ENCODE measurements at places on chromosomes 11 and 22. TPM values are rescaled to one million over a fixed set of nuclear protein-coding genes. Genes with fewer than 3 reads are reported as not detected.

Gene WT1
- not detected for total RNA-seq

Gene SCUBE2
- total RNA-seq = 0.70 TPM

Gene NNMT
- not detected for total RNA-seq

Gene SEPTIN3
- total RNA-seq = 4.2 TPM

Gene ZNF280A
- total RNA-seq = not detected

Gene C11orf21
- total RNA-seq = 7.8 TPM

DNA sequence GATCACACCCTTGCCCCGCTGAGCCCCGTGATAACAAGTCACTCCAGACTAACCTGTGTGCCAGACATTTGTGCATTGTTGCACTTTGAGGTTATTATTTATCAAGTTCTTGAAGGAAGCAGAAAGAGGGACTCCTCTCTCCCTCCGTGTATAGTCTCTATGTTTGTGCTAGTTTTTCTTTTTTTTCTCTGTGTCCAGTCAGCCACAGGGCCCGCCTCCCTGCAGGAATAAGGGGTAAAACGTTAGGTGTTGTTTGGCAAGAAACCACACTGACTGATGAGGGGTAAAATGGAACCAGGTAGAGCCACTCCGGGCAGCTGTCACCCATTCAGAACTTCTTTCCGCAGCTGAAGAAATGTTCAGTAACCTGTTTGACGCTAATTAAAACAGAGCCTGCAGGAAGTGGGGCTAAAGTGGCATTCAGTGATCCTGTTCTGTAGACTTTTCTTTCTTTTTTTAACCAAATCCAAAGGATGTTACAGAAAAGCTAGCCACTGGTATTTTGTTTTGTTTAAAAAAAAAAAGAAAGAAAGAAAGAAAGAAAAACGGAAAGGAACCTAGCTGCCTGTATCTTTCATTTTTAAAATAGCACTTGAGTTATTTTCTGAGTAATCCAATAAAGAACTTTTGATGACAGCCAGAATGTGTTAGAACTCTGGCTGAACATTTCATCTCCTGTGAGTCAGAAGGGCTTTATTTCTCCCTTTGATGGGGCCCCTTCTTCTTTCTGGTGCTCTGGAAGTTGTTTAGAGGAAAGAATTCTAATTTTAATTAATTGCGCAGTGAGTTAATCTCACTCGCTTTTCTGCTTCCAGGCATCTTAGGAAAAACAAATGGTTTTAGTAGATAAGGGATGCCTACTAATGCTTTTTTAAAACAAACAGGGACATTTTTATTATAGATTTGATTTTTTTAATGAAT lies 58.2 kb downstream of the COMMD9 start:
- no peak for DNase-seq

DNA sequence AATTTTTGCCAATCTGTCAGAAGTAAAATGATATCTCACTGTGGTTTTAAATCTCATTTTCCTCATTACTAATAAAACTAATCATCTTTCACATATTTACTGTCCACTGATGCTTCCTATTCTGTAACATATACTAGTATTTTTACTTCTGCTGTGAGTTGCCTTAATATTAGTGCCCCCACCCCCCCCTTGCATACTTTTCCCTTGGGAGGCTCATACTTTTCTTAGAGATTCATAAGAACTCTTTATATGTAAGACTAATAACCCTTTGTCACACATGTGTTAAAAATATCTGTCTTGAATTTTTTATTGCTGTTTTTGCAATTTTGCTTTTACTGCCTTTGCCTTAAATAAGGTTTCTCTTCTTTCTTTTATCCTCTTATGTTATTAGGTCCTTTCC lies 87.2 kb downstream of the PHF21A start:
- DNase-seq = no peak

DNA sequence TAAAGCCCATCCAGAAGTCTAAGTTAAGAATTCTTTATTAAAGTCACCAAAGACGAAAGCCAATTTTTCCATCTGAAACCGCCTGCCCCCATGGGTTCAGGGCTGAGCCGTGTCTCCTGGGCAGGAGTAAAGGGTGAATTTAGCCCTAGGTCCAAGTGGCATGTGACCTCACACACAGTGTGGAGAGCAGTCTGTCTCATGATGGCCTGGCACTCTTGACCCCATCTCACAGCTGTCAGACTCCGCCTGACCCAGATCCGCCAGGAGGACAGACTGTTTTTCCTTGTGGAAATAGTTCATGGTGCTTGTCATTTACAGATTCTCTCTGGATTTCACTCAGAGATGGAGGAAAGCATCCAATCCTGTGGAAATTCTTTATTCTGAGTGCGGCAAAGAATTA lies 109.7 kb downstream of the GALNT18 start:
- DNase-seq = no peak

DNA sequence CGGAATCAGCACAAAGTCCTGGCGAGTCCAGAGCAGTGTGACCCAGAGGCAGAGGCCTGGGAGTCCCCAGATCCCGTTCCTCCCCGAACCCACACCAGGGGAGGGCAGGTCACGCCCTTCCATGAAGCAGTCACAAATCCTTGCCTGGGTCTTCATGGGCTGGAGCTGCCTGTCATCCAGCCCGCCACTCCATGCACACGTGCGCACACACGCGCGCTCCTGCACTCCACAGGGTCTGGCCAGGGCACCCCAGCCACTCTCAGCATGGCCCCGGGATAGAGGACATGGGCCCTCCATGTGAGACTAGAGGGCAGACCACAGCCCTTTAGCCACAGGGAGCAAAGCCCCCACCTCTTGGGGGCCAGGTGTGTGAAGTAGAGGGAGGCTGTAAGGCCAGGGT lies 5.7 kb upstream of the TNFRSF13C start:
- no peak for DNase-seq

DNA sequence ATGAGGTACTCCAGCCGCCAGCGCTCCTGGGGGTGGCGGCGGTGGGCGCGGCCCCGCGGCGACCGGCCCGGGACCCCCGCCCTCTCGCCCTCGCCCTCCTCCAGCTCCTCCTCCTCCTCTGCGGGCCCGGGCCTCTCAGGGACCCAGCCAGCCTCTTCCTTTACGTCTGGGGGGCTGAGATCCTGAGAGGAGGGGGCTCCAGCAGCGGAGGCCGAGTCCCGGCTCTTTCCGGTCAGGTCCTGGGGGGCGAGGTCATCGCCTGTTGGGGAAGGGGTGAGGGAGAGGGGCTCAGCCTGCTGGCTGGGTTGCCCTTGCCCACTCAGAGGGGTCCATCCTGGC lies 4.3 kb downstream of the ZFTA start:
- DNase-seq = no peak

DNA sequence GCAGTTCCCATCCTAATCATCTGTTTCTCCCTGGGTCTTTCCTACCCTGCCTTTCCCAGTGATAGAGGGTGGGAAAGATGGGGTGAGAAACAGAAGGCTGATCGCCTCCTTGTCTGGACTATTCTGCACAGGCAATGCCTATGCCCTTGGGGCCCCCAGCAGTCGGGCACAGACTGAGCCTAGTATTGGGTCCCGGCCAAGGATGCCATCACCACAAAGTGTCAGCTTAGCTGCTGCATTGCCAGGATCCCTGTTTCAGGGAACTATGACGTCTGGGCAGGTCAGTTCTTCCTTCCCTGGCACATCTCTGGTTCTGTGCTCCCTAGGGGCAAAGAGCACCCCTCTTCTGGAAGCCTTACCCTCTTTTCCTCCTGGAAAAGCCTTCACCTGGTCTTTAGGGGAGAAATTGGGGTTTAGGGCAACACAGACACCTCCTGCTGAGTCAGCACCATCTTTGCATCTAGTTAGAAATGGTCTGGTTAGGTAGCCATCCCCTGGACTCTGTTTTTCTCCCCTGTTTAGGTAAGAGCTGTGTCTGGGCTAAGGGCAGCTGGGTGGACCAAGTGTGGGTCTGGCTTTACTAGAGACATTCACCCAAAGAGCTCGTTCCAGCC lies 2.1 kb downstream of the ADAMTS8 start:
- DNase-seq = no peak

DNA sequence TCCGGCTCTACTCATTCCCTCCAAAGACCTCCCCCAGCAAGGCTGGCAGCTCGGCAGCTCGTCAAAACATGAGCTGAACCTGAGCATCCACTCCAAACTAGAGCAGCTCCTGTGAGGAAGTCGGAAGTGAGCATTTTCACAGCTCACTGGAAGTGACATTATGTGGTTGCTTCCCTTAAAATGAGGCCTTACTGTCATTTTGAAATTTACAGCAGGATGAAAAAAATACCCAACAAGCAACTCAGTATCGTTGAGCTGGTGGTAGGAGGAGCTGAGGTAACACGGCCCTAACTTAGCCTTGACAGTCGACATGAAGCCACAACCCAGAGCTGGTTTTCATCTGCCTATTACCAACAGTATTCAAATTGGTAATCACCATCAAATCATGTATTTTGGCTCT lies 38.0 kb upstream of the ARFGAP3 start:
- DNase-seq = no peak

GRCh38 chr11:68658097-68658496 lies 26.2 kb upstream of the GAL start:
- no peak for DNase-seq
